Mammary epithelial cell (primary cell): ENCODE measurements at places on chromosomes 1 and 21.
A peak's percentile ranks its signal among the peaks of the same experiment; 100 is the strongest.

- no peak for DNase-seq
Measured at GRCh38 chr1:247701338-247701737, 15.1 kb downstream of the OR6F1 start.

- peak; percentile 84 for DNase-seq
Measured at GRCh38 chr1:172398970-172399755, 21.3 kb upstream of the C1orf105 start.

DNA sequence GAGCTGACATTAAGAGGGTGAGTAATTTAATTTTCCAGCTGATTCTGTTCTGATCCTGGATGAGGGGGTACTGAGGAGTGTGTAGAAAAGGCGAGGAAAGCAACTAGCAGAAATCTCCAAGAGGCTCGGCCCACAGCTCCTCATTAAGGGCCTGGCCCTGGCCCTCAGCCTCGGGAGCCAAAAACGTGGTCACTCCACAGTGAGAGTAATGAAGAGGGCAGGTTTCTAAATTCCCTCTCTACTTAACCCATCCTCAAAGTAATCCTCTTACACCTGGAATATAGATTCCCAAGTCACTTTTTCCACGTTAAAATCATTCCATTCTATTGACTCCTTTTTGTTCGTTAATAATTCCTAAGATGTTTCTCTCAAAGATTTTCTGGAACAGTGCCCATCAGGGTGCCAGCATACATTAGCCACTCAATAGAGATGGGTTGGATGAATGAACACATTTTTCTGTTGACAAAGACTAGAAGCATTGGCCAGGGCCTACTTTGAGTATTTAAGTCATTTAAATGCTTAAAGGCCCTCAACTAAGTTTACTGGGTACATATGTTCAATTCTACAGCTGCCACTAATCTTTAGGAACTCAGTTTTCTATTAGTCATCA is 1.1 kb upstream of the COL11A1 start:
- DNase-seq, result no peak

DNA sequence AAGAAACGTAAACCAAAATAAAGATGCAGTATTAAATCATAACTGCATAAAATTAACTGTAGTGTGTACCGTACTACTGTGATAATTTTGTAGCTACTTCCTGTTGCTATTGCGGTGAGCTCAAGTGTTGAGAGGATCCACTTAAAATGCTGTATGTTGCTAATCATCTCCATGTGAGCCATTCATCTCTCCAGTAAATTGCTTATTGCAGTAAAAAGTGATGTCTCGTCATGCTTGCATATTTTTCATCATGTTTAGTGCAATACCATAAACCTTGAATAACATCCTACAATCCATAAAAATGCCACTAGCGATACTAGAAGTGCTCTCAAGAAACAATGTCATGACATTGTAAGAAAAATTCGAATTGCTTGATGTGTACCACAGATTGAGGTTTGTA is 66.3 kb downstream of the RAVER2 start:
- no peak for DNase-seq

- no peak for DNase-seq
Measured at GRCh38 chr1:12548973-12549459, 69.0 kb downstream of the DHRS3 start.

DNA sequence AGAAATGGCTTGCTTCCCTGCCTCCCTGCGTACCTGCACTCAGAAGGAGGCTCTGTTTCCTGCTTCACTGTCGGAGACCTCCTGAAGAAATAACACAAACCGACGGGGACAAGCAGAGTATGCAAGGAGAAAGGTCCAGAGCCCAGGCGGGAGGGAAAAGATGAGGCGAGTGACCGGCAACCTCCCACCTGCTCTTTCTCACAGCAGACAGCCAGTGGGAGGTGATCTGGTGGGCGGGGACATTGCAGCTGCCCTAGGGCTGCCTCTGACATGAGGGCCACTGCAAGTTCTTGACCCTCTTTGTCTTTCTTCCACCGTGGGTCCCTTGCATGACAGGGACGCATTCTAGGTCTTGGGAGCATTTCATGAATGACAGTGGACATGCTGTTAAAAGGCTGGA is 368.2 kb downstream of the CAMTA1 start:
- no peak for DNase-seq

DNA sequence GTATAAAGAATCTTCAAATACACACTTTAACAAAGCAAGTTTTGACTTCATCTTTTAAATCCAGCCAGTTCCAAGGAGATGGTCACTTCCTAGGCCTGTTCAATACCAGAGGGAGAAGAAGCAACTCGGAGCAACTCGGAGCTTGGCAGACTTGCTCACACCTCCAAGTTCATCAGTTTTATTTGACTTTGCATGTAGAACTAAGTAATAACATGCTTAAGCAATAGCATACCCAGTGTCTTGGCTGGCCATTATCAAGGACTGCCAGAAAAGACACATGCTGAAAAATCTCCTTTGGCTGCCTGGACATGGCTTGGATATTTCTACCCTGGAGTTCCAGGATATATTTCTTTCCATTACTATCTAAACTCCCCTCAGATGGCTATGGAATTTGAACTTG is 52.6 kb downstream of the GNG12 start:
- no peak for DNase-seq
